ENCODE measurements at places on chromosomes 5 and 9.

DNA sequence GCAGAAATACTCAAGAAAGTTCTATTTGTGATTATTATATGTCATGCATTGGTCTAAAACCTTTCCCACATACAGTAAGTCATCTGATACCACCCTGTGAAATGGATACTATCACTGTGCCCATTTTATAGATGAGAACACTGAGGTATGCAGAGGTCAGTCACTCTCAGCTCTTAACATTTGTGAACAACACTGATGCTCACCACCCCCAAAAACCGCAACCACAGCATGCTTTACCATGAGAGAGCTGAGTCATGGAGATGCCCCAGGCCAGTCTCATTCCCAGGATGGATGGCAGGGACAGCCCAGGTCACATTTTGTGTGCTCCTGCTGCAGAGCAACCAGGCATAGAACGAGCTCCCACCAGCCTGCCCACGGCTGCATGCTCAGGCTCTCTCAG, 53.5 kb upstream of the IRX1 start:
- no peak for DNase-seq

DNA sequence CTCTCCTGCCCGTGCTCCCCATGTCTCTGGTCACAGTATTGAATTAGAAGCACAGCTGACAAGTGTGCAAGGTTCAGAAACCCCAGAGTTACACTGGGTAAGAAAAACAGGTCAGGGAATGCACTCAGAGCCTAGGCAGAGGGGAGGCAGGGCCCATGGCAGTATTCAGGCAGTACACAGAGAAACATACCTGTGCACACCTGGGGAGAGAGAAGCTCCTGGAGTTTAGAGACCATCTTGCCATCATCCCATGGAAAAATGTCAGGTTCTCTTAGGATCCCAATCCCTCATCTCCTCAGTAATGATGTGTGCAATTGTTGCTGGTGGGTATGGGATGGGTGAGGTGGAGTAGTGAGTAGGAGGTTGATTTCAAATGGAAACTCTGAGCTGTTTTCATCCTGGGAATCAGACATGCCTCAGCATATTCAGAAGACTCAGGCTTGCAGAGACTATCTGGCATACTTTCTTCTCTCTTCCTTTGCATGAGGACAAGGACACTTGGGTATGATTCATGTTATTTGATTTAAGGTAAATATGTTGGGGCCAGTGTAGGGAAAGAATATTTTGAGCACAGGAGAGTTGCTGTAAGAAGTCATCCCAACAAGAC, 228.5 kb downstream of the ESM1 start:
- no peak for DNase-seq

GRCh38 chr9:81826517-81826906, 101.7 kb upstream of the SPATA31D4 start:
- no peak for DNase-seq

DNA sequence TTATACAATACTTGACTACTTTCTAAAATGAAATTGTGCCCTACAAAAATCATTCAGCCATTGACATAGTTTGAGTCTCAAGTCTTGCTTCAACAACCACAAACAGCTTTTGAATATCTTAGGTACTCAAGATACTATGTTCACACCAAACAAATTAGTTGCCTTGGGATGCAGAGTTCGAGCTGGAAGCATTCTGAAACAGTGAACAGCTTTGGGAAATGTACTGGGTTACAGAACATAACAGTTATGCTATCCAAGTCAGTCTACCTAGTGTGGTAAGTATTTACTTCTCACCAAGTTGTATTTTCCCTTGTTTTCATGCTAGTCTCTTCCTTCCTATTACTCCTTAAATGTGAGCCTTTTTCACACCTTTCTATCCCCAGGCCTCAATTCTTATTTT, 143.2 kb downstream of the SSBP2 start:
- no peak for DNase-seq
